ENCODE measurements at places on chromosomes 7 and 10. TPM values are rescaled to one million over a fixed set of nuclear protein-coding genes. Genes with fewer than 3 reads are reported as not detected.
A peak's percentile ranks its signal among the peaks of the same experiment; 100 is the strongest.

DNA sequence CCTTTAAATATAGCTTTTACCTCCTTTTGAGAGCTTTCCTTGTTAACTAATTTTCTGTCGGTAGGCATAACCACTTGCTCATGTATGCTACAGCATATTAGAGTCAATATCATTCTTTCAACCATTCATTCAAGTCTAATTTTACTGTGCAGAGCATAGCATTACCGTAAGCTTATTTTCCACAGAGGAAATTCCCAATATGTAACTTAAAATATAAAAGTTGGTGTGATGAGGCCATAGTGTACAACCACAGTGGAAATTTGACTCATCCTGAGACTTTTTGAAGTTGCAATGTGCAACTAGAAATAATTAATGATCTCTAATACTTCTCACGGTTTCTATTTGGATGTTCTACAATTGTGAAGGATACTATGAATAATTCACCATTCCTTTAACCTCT, 80.6 kb upstream of the KLF6 start:
- DNase-seq: no peak

DNA sequence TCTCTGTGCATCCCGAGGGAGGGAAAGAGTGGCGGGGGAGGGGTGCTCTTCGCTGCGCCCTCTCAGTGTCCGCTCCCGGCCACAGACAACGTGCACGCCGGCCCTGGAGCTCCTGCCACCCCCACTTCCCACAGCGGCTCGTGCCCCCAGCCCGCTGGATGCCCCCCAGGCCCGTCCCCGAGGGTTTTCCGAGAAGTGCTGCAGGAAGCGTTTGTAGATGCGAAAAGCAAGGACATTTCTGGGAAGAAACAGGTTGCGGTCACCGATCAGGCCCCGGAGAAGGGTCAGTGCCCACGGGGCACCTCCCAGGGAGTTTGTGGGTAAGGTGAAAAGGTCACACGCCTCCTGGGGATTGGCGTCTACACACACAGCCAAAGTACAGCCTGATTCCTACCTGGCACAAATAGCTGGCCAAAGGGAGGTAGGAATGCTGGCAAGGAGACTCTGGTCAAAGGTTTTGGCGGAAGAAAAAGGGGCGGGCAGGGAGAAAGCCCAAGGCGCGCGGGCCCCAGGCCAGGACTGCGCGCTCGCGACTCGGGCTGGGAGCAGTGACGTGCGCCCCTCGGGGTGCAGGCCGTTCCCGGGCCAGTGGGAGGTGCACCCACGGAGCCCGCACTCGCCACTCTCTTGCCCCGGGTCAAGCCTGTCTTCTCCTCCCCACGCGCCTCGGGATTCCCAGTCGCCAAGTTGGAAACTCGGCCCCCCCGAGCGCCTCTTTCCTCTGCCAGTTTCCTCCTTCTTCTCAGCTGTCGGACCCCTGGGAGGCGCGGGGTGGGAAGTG, 1.5 kb upstream of the NRP1 start:
- peak; percentile 31 for DNase-seq

GRCh38 chr7:88401009-88401623, 94.4 kb upstream of the STEAP4 start:
- no peak for DNase-seq

- no peak for DNase-seq
These were observed 77.5 kb upstream of the CUX1 start for GRCh38 chr7:101739775-101740398.

DNA sequence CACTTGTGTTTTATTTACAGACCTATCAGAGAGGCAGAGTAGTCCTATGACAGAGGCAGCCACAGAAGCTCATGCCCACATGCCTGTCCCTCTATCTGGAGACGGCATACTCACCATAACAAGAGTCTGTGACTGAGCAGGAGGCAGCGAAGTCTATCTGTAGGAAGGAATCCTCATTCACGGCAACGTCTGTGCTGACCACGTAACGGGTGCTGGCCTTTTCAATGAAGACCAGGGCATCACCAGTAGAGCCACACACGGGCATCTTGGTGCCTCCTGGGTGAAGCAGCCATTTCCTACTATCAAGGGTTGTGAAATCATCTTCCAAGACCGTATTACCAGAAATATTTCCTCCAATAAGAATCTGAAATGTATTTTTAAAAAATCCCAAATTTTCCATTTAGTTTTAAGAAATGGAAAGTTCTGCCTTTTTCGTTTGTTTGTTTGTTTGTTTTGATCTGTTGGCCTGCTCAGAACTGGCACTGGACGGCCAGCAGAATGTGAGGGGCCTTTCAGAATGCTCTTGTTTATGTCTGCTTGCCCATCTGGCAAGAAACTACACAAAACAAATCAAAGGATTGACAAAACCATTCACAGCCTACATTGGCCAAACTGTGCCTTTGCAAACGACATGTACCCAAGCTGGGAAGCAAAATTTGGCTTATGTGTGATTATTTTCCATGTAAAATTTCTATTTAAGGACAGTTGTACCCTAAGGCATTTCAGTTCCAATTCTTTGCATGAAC, 93.1 kb upstream of the SLC26A5 start:
- DNase-seq: no peak

DNA sequence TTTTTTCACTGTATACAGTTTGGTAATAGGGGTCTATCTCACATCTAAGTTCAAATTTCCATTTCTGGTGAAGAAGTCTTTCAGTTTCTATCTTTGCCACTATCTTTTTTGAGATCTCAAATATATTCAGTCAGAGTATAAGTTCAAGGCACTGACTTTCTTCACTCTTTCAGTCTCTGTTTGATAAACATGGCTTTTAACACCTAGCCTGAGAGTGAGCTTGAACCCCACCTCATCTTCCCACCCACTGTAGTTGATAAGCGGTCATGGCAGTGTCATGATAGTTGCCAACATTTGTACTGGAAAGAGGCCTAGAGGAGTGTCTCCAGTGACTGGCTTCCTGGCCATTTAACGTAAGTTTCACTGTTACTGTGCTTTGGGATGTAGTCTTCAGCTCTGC, 41.2 kb upstream of the AGR3 start:
- no peak for DNase-seq

DNA sequence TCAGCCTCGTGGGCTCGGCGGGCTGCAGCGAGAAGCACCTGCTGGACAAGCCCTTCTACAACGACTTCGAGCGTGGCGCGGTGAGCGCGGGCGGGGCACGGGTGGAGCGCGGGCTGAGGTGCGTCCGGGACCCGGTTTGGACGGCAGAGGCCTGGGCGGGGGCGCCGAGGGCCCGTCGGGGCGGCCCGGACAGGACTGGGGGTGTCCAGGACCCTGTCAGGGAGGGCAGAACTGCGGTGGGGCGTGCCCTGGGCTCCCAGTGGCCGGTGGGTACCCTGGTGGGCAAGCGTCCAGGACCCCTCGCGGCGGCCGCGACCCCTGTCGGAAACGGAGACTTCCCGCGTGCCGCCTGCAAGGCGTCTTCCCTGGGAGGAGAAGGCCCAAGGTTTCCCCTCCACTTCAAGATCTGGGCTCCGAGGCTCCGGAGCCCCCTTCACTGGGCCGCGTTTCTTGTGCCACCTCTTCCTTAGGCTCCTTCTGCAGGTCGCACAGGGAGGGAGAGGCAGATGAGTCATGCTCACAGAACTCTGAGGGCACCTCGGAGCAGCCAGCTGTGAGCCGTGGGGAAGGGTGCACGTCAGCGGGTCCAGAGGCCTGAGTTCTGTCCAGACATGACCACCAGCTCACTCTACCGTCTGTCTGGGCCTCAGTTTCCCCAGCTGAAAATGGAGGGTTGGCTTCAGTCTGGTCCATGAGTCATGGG, 485 bp downstream of the ALOX5 start:
- no peak for DNase-seq

DNA sequence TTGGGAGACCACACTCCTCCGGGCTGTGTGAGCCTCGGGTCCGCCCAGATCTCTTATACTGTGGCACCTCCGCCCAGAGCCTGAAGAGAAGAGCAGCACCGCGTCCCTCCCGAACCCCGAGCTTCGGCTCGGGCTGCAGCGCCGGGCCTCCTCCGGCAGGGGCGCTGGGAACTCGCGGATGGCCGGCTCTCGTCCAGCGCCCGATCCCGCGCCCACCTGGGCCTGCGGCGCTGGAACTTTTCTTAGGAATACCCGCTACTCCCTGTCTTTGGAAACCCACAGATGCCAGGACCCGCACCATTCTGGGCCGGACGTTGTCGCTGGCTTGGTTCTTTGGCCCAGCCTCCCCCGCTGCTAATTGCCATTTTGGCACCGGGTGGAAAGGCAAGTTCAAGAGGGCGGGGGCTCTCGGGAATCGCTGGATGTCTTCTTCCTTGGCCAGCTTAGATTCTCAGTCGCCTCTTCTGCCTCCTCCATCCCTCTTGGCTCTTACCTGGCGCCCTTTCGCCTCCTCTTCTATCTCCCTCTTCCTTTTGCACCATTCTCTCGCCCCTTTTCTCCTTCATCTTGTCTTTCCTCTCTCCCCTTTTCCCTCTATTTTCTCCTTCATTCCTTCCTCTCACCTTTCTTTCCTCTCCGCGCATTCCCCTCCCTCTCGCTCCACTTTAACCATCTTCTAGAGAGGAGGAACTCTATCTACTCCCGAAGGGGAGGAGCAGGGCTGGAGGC, 2.1 kb upstream of the SORCS3 start:
- no peak for DNase-seq

- no peak for DNase-seq
These were observed 39.2 kb upstream of the MKLN1 start for GRCh38 chr7:131288450-131288849.

GRCh38 chr10:3775696-3776551, 9.1 kb downstream of the KLF6 start:
- DNase-seq: no peak

- no peak for DNase-seq
These were observed 14.7 kb upstream of the FAM171A1 start for GRCh38 chr10:15385552-15386455.

GRCh38 chr10:124075231-124075955, 18.0 kb downstream of the CHST15 start:
- no peak for DNase-seq

DNA sequence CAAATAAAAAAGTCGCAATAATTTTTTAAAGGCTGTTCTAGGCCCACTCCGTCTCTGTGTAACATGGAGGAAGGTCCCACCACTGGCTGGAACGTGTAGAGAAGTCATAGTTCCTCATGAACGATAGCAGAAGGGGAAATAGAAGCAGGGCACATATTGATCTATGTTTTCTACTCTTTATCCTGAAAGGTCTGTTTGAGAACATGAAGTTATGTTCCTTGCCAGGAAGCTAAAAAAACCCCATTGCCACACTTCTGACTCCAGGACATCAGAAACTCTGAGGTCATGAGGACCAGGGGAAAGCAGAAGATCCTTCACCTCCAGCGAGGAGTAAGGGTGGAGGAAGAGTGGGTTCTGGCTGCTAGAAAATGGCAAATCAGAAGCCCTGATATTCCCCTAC, 10.8 kb downstream of the ANKRD22 start:
- no peak for DNase-seq

GRCh38 chr10:47458466-47459154, 25.3 kb downstream of the ANXA8 start:
- no peak for DNase-seq

DNA sequence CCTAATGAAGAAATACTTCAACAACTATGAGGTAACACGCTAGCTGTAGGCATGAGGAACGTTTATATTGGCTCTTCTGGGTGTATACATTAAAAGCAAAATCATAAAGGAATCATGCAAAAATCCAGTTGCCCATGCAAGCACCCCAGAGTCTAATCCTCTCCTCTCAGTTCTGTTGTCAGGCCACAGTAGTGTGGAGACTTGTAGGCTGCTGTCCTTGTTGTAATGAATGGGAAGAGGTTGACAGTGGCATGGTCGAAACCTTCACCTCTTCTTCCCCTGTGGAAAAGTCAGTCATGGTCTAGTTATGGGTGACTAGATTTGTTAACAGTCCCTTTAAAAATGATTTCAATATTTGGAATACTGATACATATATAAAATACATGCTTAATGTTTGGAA, 121.3 kb downstream of the CNOT4 start:
- DNase-seq: no peak

- no peak for DNase-seq
These were observed 23.7 kb downstream of the ZNF503 start for GRCh38 chr10:75377869-75378268.

DNA sequence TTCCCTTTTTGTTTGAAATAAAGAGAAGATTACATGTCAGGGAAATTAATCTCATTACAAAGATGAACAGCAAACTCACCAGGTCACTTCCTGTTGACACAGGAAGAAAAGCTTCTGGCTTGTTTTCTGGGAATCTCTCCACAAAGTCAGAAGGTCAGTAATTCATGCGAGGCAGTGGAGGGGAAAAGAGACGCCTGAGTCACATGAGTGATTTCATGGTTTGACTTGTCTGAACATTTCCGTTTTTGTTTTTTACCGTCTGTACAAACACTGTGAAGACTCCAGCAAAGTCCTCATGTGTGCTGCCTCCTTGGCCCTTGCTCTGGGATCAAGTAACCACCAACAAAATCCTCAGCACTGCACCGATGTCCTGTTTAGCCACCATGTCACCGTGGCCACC, 2.5 kb upstream of the HABP2 start:
- peak; percentile 16 for DNase-seq

- no peak for DNase-seq
These were observed 9.7 kb downstream of the ZSCAN21 start for GRCh38 chr7:100059251-100059739.

GRCh38 chr10:47244560-47245500, 55.2 kb upstream of the GDF10 start:
- DNase-seq: no peak

- no peak for DNase-seq
These were observed 60.1 kb upstream of the CARD11 start for GRCh38 chr7:3103614-3104398.

DNA sequence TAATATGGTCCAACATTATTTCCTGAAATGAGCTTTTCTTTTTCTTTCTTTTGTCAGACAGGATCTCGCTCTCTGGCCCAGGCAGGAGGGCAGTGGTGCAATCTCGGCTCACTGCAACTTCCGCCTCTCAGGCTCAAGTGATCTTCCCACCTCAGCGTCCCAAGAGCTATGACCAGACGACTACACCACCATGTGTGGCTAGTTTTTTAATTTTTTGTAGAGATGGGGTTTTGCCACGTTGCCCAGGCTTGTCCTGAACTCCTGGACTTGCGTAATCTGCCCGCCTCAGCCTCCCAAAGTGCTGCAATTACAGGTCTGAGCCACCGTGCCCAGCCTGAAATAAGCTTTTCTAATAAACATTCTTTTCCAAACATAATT, 48.6 kb downstream of the CUL2 start:
- no peak for DNase-seq

Gene IGFBP1
- not detected for total RNA-seq

Gene TDRD1
- 16.0 TPM for total RNA-seq

Gene CARD11
- 2.4 TPM for total RNA-seq

Gene FKBP6
- 16.5 TPM for total RNA-seq

Gene SPOCK2
- 5.1 TPM for total RNA-seq

Gene CELF2
- 43.2 TPM for total RNA-seq

Data from prostate gland (tissue), 2 donors.